Fibroblast of gingiva (primary cell): ENCODE measurements at places on chromosomes 13 and 19.

- no peak for DNase-seq
Measured at GRCh38 chr13:37209621-37210580, 104.4 kb upstream of the CSNK1A1L start.

DNA sequence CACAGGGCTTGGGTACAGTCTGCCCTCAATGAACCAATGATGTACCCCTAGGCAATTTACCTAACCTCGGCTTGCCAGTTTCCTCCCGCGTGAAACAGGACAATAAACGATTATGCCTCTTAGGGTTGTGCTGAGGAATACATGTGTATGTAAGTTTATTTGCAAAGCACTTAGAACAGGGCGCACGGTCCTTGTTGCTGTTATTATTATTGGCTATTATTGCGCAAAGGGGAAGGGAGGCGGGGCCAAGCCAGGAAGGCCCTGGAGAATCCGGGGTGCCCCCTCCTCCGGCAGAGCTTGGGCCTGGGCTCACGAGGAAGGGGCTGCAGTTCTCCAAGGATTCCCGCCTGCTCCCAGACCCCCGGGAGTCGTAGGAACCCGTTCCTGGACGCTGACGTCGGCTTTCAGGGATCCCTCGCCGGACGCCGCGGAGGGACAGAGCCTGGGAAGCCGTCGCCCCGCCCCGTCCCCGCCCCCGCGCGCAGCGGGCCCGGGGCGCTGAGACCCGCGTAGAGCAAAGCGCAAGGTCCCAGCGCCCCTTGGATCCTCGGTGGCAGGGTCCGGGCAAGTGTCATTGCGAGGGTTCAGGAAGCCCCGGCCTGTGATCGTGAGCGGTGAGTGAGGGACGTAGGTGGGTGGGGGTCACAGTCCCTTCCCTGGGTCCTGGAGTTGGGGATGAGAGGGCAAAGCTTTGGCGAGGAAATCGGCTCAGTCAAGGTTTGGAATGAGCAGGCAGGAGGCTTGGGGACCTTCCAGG is at the start of gene TMEM91:
Gene TMEM91, plus strand, starts transcription at position 293 of the 757 bp plus-strand sequence. CDS start 1,777 bp downstream, outside the sequence.
- peak; percentile 17 for DNase-seq

- DNase-seq = no peak
Measured at GRCh38 chr19:5950741-5951140, 27.2 kb downstream of the RANBP3 start.

DNA sequence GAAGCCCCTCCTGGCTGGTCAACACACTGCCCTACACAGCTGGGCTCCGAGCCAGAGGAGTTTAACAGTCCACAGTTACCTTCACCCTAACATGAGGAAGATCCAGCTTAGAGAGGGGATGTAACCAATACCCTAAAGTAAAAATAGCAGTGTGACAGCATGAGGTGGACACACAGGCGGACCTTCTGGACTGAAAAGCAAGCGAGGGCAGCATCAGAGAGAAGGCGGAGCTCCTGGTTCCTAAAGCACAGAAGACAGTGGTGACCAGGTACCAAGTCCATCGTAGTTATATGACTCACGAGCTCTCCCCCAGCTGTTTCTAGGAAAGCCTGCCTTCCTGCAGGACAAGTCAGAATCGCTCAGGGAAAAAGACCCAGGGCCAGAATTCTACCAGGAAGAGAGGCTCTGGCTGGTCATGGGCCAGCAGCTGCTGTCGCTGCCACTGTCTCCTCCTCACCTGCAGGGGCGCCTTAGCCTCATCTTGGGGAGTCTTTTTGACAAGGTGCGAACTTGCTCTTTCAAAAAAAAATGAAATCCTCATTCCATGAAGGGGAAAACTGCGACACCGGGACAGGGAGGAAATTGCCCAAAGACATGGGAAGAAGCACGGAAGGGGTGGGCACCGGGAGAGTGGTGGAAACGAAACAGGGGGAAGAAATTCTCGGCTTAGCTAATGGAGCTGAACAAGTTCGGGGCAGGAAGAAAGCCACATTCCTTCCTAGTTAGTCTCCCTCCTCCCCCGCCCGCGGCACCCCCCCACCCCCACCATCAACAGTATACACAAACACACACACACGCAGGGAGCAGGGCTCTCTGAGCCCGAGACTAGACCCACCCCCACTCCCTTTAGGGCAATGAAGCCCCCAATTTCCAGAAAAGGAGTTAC is 1.7 kb downstream of the ELL start:
- DNase-seq = peak; percentile 79

DNA sequence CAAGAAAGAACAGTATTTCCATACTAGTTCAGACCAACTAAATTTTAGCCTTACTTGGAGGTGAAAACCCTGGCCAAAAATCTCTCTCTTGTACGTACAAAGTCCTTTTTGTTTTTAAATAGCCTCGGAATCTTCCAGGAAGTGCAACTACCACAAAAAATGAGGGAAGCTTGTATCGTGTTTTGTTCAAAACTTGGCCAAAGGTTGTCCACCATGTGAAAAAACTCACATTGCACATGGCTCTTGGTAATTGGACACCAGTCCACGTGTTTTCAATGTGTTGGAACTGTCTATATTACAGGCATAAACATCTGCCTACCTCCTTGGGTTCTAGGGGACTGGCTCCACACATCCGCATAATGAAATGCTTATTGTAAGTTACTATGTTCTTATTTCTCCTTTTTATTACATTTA is 15.2 kb upstream of the STRN4 start:
- DNase-seq = peak; percentile 95

DNA sequence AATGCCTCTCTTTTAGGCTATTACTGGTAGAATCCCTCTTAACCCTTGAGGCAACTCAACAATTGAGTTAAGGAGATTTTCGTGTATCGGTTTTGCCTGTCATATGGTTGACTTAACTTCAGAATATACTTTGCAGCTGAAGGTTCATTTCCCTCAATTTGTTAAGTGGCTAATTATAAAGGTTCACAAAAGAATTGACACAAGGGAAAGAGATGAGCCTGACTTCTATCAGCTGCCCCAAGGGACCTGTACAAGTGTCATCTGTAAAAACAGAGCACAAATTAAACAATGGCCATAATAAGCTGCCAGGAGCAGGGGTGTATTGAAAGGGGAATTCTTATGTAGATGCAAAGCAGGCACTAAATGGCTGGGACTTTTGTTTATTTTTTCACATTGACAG is 334.8 kb upstream of the OBI1 start:
- no peak for DNase-seq

DNA sequence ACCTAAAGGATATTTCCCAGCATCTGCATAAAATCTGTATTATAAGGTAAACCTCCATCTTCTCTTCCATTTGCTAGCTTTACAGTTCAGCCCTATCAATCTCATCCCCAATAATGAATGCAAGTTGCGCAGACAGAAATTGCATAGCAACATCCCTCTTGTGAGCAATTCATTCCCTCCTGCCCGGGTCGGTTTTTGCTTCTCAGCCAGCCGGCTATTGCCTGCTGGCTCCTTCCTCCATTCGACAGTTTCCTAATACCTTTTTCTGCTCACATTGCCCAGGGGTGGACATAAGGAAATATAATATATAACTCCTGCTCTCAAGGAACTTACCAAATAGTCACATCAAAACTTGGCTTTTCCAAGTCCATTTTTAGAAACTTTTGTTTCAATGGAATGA is 125.2 kb downstream of the FGF9 start:
- DNase-seq = no peak

GRCh38 chr13:101529422-101529821 is 76.9 kb downstream of the ITGBL1 start:
- DNase-seq = peak; percentile 84

DNA sequence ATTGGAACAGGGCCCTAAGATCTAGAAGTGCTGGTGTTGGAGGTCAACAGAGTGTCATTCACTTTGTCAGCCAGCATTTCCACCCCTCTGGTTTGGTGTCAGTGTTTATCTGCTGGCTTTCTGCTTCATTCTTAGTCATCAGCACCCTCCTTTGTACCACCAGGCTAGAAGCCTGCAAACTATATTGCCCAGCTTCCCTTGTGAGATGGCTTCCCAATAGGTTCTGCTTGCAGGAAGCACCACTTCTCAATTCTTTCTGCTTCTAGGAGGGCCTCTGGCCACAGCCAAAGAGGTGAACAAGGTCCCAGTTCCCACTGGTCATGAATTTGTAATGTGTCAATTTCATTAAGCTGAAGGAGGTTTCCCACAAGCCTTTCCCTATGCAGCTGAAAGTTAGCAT is 36.4 kb upstream of the CALM3 start:
- DNase-seq = no peak

DNA sequence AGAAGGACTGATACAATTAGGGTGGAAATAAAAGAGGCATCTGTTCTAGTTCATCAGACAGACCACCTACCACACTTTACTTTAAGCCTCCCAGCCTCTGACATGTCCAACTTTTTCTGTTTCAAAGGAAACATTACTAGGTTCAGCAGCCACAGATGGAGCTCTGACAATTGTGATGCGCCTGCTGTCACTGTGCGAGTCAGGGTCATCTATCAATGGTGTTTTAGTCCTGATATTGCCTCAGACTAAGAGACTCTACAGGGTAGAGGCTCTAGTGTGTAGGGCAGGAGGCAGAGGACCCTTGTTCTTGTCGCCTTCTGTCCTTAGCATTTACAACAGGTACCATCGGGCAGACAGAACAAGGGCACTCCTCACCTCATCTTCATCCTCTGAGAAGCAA is 685.0 kb upstream of the SGCG start:
- DNase-seq = no peak

DNA sequence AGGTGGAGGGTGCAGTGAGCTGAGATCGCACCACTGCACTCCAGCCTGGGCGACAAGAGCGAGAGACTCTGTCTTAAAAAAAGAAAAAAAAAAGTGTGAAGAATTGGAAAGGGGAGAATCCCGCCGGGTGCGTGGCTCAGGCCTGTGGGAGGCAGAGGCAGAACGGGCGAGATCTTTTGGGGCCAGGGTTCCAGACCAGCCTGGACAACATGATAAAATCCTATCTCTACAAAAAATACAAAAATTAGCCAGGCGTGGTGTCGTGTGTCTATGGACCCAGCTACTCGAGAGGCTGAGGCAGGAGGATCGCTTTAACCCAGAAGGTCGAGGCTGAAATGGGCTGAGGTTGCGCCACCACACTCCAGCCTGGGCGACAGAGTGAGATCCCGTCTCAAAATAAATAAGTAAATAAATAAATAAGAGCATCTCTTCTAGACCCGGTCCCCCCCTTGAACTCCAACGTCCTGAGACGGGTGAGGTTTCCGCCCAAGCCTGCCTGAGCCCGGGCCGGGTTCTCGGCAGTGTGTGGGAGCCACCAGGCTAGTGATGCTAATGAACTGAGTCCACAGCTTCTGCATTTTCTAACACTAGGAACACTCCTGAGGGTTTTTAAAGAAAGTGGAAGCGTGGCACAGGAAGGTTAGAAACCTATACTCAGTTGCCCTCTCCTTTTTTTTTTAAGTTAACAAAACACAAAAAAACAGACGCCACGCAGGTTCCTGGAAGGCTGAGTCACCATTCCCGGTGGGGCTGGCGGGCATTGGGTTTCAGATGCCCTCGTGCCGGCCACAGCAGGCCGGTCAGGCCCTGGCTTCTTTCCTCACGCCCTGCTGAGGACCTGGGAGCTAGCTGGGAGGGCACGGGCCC is 22.0 kb downstream of the GPX4 start:
- peak; percentile 90 for DNase-seq

GRCh38 chr19:38989066-38989605 is 13.6 kb upstream of the FBXO17 start:
- DNase-seq = peak; percentile 56

GRCh38 chr19:41223431-41224234 is 4.6 kb downstream of the AXL start:
- peak; percentile 53 for DNase-seq

GRCh38 chr13:20927596-20928257 is 25.2 kb upstream of the XPO4 start:
- no peak for DNase-seq

DNA sequence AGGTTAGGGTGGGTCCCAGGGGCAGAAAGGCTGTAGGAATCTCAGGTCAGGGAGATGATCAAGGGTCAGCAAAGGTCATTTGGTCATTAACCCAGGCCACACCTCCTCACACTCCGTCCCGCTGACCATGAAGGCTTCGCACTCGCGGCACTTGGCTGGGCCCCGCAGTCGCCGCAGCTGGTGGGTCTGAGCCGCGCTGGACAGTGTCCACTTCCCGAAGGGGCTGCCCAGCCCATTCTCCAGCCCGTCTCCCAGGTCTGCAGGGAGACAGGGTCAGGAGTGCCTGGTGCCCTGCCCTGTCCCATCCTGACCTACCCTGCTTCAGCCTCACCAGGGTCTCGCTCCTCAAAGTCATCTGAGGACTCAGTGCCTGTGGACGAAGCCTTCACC is 7.3 kb upstream of the LPAR2 start:
- DNase-seq = no peak

DNA sequence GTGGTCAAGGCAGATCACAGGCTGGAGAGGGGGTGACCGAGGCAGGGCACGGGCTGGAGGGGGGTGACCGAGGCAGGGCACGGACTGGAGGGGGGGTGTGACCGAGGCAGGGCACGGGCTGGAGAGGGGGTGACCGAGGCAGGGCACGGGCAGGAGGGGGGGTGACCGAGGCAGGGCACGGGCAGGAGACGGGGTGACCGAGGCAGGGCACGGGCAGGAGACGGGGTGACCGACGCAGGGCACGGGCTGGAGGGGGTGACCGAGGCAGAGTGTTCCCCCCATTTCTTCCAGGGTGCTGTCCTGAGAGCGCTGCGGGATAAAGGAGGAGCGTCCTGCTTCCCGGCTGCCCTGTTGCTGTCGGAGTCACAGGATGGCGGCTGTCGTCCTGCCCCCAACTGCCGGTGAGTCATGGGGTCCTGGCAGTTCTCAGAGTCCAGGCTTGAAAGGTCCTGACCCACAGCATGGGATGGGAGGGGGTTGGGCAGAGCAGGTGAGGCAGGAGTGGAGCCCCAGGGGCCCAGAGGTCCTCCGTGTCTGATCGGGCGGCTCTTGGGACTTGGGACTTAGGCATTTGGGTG is 5.3 kb downstream of the ZNF557 start:
- no peak for DNase-seq

GRCh38 chr19:15468675-15469512 is 4.5 kb upstream of the RASAL3 start:
- DNase-seq = no peak

- no peak for DNase-seq
Measured at GRCh38 chr19:22421797-22422196, 349 bp downstream of the ZNF98 start.

DNA sequence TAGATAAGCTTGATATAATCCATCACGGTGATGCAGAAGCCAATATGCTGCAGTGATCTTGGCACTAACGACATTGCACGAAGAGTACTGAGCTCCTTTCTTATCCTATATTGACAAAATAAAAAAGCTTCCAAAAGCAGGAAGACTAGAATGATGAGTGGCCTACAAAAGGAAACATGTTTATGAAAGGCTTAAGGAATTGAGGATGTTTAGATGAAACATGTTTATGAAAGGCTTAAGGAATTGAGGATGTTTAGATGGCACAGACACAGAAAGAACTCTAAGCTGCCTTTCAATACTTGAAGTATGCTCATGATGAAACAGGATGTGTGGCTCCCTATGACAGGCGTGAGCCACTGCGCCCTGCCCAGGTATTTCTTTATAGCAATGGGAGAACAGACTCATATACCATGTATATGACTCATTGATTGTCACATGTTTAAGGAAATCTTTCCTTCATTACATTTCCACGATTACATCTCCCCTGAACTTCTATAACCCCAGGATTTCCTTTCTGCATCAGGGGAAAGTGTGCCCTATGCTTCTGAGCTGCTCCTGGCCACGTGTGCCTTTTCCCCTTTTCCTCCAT is 690.8 kb upstream of the ARGLU1 start:
- DNase-seq = no peak
